ENCODE measurements at places on chromosomes 2 and 18. TPM values are rescaled to one million over a fixed set of nuclear protein-coding genes. Genes with fewer than 3 reads are reported as not detected.

Gene ATP6V1C2
- 0.49 TPM for total RNA-seq

DNA sequence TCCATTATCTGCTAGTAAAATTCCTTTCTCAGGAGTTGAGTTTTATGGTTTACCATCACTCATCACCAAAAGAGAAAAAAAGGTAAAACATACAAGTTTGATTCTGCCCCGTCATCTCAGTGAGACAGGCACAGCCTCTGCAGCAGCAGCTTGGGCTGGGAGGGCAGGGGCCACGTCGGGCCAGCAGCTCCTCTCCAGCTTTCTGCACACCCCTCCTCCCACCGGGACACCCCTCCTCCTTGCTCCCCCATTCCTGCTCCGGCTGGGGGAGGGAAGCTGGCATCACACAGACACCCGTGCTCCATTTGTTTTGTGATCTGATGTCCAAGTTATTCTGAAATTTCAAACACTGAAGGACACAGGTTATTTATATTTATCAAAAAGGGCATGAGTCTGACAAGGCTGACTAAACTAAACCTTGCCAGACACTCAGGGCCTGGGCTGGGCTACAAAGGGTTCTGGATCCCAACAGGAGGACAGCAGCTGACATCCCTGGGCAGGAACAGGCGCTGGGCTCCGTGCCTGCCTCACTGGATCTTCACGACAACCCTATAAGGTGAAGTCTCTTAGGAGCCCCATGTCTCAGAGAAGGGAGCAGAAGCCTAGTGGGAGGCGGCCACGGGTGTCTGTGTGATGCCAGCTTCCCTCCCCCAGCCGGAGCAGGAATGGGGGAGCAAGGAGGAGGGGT, 71.4 kb downstream of the HDAC4 start:
- H3K36me3 ChIP-seq: no peaks in the 10 kb centered on the region
- H3K27me3 ChIP-seq: no peaks in the 10 kb centered on the region
- H3K27ac ChIP-seq: peak overlapping the region; percentile 53
- H3K4me3 ChIP-seq: no peak overlapping the region
- no peaks in the 10 kb centered on the region for H3K4me1 ChIP-seq

DNA sequence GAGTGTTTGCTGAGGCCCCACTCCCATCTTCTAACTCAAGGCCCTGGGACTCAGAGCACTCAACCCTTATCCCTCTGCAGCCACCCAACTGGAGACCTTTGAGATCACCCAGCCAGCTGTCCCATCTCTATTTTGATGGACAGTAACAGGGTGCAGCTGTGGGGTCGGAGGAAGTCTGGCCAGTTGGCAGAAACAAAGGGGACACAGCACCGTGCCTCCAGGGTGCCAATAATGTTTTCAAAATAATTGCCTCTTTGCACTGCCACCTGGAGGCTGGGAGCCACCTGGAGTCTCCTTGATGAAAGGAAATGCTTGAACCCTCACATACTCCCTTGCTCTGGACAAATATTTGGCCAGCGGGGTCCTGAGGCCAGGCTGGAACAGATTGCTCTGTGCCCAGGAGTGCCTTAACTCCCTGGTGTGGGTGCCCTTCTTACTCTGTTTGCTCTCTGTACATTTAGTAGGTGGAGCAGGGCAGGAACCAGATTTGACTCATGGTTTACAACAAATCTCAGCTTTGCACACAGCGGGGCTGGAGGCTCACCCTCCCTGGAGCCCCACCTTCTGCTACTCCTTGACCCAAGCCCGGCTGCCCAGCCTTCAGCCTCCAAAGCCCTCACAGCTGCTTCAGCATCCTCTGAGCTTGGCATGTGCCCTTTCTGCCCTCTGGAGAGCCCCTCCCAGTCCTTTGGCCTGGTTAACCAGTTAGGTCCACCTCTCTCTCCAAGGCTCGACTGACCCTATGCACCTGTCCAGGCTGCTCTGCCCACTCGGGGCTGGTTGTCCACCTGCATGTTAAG, 17.2 kb downstream of the MAL start:
- H3K27ac ChIP-seq: no peak overlapping the region
- no peaks in the 10 kb centered on the region for H3K4me1 ChIP-seq
- no peaks in the 10 kb centered on the region for H3K27me3 ChIP-seq
- no peak for DNase-seq

Gene TRABD2A
- total RNA-seq: 1.1 TPM

Gene FER1L5
- total RNA-seq: 0.10 TPM

Gene CXCR2
- 4.9 TPM for total RNA-seq

- H3K27me3 ChIP-seq: no peaks in the 10 kb centered on the region
- no peaks in the 10 kb centered on the region for H3K4me1 ChIP-seq
- DNase-seq: no peak
- H3K4me3 ChIP-seq: no peak overlapping the region
Measured at GRCh38 chr2:54360055-54360792, 95.9 kb upstream of the SPTBN1 start.

GRCh38 chr18:68548904-68549870, 165.7 kb downstream of the TMX3 start:
- DNase-seq: no peak
- no peaks in the 10 kb centered on the region for H3K4me1 ChIP-seq
- H3K4me3 ChIP-seq: no peak overlapping the region
- no peaks in the 10 kb centered on the region for H3K27me3 ChIP-seq
- H3K27ac ChIP-seq: no peak overlapping the region

GRCh38 chr2:196639180-196640030, at the start of gene CCDC150:
CCDC150 (plus strand) TSS chr2:196639715; CDS start chr2:196639767, 52 bp downstream.
- DNase-seq: peak; percentile 96
- H3K4me3 ChIP-seq: peak within 1 kb of the TSS; percentile 48
- no peak within 1 kb of the TSS for H3K27ac ChIP-seq
- no peaks in the 10 kb centered on the region for H3K36me3 ChIP-seq
- no peaks in the 10 kb centered on the region for H3K4me1 ChIP-seq

GRCh38 chr2:9765611-9766531, 77.4 kb upstream of the TAF1B start:
- no peak for DNase-seq
- no peaks in the 10 kb centered on the region for H3K4me1 ChIP-seq
- H3K36me3 ChIP-seq: no peaks in the 10 kb centered on the region
- H3K4me3 ChIP-seq: no peak overlapping the region

Gene CYRIA
- 24.9 TPM for total RNA-seq

- no peaks in the 10 kb centered on the region for H3K27me3 ChIP-seq
- DNase-seq: no peak
- no peak overlapping the region for H3K4me3 ChIP-seq
- H3K36me3 ChIP-seq: no peaks in the 10 kb centered on the region
- H3K4me1 ChIP-seq: peaks cover 5% of the 10 kb centered on the region
Measured at GRCh38 chr2:200968162-200968561, 4.7 kb upstream of the ORC2 start.

Gene GALNT13
- total RNA-seq: 0.78 TPM

GRCh38 chr2:142862299-142862698, 15.2 kb upstream of the KYNU start:
- no peaks in the 10 kb centered on the region for H3K27me3 ChIP-seq
- no peaks in the 10 kb centered on the region for H3K4me1 ChIP-seq

DNA sequence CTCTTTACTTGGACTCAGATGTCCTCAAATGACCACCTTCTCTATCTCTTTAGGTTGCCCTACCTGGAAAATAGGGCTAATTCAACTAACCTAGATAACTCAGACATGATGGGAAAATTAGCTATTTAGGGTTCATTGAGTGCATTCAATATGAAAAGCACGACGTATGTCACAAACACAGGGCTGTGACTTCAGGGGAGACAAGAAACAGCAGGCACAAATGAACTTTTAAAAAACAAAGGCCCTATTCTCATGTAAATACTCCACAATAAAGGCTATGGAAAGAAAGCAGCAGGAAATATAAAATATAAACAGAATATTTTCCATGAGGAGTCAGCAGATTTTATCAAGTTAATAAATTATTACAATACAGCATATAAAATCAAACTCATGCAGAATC, 97.8 kb downstream of the SS18 start:
- no peaks in the 10 kb centered on the region for H3K4me1 ChIP-seq
- no peak for DNase-seq
- no peak overlapping the region for H3K27ac ChIP-seq
- no peaks in the 10 kb centered on the region for H3K27me3 ChIP-seq
- H3K4me3 ChIP-seq: no peak overlapping the region

GRCh38 chr18:57630754-57631595, 9.3 kb upstream of the NARS1 start:
- H3K4me1 ChIP-seq: no peaks in the 10 kb centered on the region
- H3K36me3 ChIP-seq: no peaks in the 10 kb centered on the region
- H3K27me3 ChIP-seq: no peaks in the 10 kb centered on the region
- no peak overlapping the region for H3K27ac ChIP-seq
- peak overlapping the region; percentile 14 for H3K4me3 ChIP-seq

Gene APLF
- 7.9 TPM for total RNA-seq

Gene CCDC150
- 3.3 TPM for total RNA-seq

DNA sequence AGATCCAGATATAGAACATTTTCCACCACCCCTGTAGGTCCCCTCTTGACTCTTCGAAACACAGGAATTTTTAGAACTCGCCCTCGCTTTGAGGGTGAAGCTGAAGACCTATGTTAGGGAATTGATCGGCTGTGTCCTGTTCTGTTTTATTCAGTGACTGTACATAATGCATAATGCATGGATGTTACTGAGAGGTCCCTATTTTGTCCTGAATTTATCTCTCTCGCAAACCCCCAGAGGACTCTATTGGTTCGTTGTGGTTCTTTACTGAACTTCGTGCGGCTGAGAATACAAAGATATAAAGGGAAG, 431 bp upstream of the EIF5B start:
- no peaks in the 10 kb centered on the region for H3K27me3 ChIP-seq
- peak overlapping the region; percentile 49 for H3K27ac ChIP-seq
- H3K4me3 ChIP-seq: peak overlapping the region; percentile 36
- DNase-seq: no peak
- no peaks in the 10 kb centered on the region for H3K36me3 ChIP-seq
- no peaks in the 10 kb centered on the region for H3K4me1 ChIP-seq

- DNase-seq: no peak
- H3K27me3 ChIP-seq: no peaks in the 10 kb centered on the region
- no peak overlapping the region for H3K4me3 ChIP-seq
- no peaks in the 10 kb centered on the region for H3K36me3 ChIP-seq
- H3K4me1 ChIP-seq: peaks cover 4% of the 10 kb centered on the region
- no peak overlapping the region for H3K27ac ChIP-seq
Measured at GRCh38 chr2:158194229-158194628, 92.6 kb downstream of the UPP2 start.

Gene IL37
- total RNA-seq: not detected

Gene CTNNA2
- total RNA-seq: 0.12 TPM

DNA sequence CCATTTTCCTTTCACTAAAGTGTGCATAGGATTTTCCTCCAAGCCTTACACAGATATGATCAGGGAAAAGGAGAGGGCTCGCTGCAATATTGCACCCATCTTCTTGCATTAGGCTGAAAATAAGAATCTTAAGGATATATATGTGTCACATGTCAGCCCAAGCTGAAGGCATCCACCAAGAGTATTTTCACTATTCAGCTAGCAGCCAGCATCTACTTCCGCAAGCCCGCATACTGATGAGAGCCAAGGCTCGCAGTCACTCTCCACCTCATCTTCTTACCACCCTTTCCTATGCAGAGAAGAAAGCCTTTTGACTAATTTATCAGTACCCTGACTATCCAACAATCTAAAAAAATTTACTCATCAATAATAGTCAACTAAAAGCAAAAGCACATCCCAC, 6.1 kb downstream of the TMEM163 start:
- H3K4me1 ChIP-seq: no peaks in the 10 kb centered on the region
- no peak overlapping the region for H3K4me3 ChIP-seq
- no peaks in the 10 kb centered on the region for H3K36me3 ChIP-seq
- H3K27me3 ChIP-seq: no peaks in the 10 kb centered on the region
- H3K27ac ChIP-seq: no peak overlapping the region

- no peaks in the 10 kb centered on the region for H3K36me3 ChIP-seq
- H3K4me3 ChIP-seq: no peak overlapping the region
- no peaks in the 10 kb centered on the region for H3K4me1 ChIP-seq
- H3K27me3 ChIP-seq: no peaks in the 10 kb centered on the region
- H3K27ac ChIP-seq: no peak overlapping the region
Measured at GRCh38 chr2:217370391-217370790, 510.5 kb upstream of the TNP1 start.

DNA sequence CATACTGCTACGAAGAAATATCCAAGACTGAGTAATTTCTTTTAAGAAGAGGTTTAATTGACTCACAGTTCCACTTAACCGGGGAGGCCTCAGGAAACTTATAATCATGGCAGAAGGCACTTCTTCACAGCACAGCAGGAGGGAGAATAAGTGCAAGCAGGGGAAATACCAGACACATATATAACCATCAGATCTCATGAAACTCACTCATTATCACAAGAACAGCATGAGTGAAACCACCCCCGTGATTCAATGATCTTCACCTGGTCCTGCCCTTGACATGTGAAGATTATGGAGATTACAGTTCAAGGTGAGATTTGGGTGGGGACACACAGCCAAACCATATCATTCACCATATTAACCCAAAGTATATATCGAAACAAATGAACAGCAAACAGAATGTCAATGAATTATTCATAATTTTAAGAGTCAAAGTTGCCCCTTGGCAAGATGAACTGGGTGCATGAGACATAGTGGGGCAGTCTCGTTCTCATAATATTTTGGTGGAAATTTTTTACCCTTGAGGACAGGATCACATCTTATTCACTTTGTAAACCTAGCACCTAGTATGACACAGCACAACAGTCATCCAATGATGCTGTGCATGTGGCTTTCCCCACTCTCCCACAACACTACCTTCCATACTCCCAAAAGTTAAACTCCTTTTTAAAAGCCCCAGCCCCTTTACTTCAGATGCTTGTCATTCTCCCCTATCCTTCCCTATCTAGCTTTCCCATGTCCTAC, 425.3 kb downstream of the ZEB2 start:
- DNase-seq: no peak
- H3K27me3 ChIP-seq: no peaks in the 10 kb centered on the region
- no peaks in the 10 kb centered on the region for H3K36me3 ChIP-seq
- no peak overlapping the region for H3K27ac ChIP-seq

Gene PDCD1
- 0.75 TPM for total RNA-seq

- peaks cover 4% of the 10 kb centered on the region for H3K4me1 ChIP-seq
- DNase-seq: no peak
- H3K27ac ChIP-seq: no peak overlapping the region
- H3K36me3 ChIP-seq: no peaks in the 10 kb centered on the region
- H3K27me3 ChIP-seq: no peaks in the 10 kb centered on the region
Measured at GRCh38 chr18:7584646-7585275, 17.6 kb downstream of the PTPRM start.

- no peaks in the 10 kb centered on the region for H3K36me3 ChIP-seq
- no peaks in the 10 kb centered on the region for H3K27me3 ChIP-seq
- no peak overlapping the region for H3K4me3 ChIP-seq
- no peak for DNase-seq
- peaks cover 3% of the 10 kb centered on the region for H3K4me1 ChIP-seq
- H3K27ac ChIP-seq: peak overlapping the region; percentile 8
Measured at GRCh38 chr2:15733867-15734673, 142.4 kb downstream of the DDX1 start.
